CD4-positive, alpha-beta T cell treated with Interferon alpha-2 for 1 hour (primary cell): ENCODE measurements at places on chromosomes 1 and 21.

- no peak for DNase-seq
Measured at GRCh38 chr1:40782371-40782956, 1.1 kb upstream of the KCNQ4 start.

GRCh38 chr1:21072721-21073120 lies 104.0 kb downstream of the EIF4G3 start:
- no peak for DNase-seq

DNA sequence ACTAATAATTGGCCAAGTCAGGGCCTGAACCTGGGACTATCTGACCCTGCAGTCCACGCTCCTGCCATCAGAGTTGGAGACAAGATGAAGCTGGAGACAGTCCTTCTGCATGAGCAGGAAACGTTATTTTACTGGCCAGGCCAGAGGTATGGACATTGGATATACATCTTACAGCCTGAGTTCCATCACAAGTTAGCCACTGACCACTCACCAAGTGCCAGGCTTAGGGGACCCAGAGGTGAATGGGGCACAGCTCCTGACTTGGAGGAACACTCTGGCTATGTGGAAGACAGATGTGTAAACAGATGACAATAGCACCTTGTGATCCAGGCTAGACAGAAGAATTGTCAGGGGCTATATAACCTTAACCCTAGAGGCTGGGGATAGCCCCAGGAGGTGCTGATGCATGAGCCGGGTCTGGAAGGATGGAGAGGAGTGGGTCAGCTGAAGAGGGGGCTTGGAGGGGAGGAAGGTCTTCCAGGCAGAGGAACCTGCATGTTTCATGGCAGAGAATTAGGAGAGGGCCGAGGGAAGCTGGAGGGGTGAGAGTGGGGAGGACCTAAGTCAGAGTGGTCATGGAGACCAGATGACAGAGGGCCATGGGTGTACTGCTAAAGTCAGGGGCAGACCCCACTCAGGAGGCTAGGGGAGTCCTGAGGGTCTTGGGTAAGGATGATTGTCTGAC lies 52.5 kb upstream of the DMRTB1 start:
- DNase-seq, result no peak

DNA sequence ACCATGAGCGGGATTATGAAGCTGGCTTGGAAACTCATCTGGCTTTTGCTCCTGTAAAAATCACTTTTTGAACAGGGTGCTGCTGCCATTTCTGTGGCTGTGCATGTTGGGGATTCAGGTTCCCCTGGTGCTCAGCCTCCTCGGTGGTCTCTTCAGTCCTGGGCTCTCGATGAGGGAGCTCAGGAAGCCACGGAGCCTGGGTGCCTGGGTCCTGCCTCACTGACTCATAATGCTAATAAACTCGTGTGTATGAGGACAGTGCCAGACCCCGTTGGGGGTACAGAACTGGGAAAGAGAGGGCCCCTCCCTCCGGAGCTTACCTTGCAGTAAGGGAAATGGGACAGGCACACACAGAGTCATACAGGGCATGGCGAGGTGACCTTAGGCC lies 5.8 kb downstream of the COQ8A start:
- no peak for DNase-seq

DNA sequence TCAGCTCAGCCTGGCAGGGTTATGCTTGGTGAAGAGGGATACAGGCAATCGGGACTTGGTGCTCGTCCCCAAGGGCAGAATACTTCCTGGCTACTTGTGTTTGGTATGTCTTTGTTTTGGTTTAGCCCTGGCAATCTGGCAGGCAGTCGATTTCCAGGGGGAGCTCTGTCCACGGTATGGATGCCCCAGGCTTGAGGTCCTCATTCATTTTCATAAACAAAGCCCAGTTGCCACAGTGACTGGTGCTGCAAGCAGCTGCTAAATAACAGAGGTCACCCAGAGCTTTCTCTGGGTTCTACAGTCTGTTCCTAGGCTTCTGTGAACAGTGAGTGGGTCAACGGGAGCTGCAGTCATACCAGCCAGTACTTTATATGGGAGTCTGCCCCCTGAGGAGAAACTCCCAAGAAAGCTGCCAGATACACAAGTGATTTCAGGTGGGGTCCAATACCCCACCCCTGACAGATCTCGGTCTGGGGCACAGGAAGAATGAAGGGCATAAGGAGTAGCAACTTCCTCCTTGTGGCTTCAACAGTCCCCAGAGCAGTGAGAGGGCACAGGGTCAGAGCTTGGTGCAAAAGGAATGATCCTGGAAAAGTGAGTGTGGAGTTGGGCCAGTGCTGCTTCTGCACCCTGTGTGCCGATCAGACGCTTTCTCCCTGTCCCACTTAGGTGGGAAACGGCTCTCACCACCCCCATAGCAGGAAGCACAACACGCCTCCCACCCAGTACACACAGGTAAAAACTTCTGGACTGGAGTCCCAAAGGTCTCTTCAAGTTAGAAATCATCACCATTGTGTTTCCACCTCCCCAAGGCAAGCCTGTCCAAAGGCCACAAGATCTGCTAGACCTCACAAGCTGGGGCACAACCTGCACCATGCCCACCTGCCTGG lies 55.5 kb downstream of the TGFBR3 start:
- DNase-seq, result no peak
